ENCODE measurements at places on chromosomes 4 and X.

- DNase-seq, result peak; percentile 48
Measured at GRCh38 chrX:117973110-117973807, 143.4 kb downstream of the KLHL13 start.

GRCh38 chr4:64271601-64272081 lies 137.6 kb downstream of the TECRL start:
- no peak for DNase-seq

DNA sequence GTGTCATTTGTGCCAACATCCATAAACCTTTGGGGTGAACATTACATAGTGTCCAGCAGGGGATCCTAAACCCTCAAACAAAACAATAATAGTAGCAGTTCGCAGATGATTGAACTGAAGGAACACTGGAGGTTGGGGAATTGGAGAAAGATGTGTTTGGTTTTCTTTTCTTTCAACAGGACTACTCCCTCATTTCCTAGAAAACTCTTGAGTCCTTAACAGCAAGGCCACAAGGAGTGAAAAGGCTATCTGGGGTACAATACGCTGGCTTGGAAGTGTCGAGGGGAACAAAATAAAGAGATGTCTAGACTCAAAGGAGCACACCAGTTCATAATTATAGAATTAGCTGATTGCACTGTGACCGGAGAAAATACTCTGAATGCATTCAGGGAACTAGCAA lies 72.1 kb downstream of the IDS start:
- DNase-seq, result no peak

- peak; percentile 12 for DNase-seq
Measured at GRCh38 chr4:76896614-76897535, 1.1 kb downstream of the SOWAHB start.

- peak; percentile 33 for DNase-seq
Measured at GRCh38 chrX:30653415-30654131, at the start of gene GK. GK (plus strand) TSS chrX:30653423; CDS start chrX:30653538, 115 bp downstream.

- no peak for DNase-seq
Measured at GRCh38 chr4:36363024-36363423, 81.6 kb downstream of the DTHD1 start.

- DNase-seq, result peak; percentile 11
Measured at GRCh38 chr4:39335566-39335965, 30.6 kb downstream of the RFC1 start.

GRCh38 chr4:1398681-1399507 lies 7.3 kb downstream of the NKX1-1 start:
- no peak for DNase-seq

- DNase-seq, result peak; percentile 15
Measured at GRCh38 chr4:184476695-184477094, 2.3 kb upstream of the IRF2 start.

- DNase-seq, result no peak
Measured at GRCh38 chr4:127224556-127224955, 408.2 kb upstream of the INTU start.

DNA sequence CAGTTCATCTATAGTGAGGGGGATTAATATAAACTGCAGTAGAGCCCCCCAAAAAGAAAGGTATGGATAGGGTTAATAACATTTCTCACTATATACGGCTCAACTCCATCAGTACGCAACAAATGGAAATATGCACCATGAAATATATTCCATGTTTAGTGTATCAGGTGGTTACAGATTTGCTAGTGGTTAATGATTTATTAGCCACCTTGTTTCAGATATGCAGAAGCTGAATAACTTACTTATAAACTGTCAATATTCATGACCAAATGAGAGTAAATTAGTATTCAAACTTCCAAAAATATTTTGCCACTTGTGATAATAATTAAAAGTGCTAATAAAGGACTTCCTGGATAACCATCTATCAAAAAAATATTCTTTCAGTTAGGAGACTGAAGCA lies 14.8 kb downstream of the AMTN start:
- no peak for DNase-seq

DNA sequence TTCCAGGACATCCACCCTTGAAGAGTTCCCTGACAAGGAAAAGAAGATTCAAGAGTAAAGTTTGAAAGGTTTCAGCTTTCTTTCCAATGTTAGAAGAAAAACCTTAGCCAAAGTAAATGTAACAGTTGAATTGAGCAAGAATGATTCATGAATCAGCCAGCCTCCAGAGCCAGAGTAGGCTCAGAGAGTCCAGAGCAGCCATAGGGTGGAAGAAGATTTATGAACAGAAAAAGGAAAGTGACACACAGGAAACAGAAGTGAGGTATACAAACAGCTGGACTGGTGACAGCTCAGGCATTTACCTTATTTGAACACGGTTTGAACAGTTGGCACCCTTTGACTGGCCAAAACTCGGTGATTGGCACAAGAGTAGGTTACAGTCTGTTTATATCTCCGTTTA lies 63.2 kb downstream of the QDPR start:
- DNase-seq, result no peak

DNA sequence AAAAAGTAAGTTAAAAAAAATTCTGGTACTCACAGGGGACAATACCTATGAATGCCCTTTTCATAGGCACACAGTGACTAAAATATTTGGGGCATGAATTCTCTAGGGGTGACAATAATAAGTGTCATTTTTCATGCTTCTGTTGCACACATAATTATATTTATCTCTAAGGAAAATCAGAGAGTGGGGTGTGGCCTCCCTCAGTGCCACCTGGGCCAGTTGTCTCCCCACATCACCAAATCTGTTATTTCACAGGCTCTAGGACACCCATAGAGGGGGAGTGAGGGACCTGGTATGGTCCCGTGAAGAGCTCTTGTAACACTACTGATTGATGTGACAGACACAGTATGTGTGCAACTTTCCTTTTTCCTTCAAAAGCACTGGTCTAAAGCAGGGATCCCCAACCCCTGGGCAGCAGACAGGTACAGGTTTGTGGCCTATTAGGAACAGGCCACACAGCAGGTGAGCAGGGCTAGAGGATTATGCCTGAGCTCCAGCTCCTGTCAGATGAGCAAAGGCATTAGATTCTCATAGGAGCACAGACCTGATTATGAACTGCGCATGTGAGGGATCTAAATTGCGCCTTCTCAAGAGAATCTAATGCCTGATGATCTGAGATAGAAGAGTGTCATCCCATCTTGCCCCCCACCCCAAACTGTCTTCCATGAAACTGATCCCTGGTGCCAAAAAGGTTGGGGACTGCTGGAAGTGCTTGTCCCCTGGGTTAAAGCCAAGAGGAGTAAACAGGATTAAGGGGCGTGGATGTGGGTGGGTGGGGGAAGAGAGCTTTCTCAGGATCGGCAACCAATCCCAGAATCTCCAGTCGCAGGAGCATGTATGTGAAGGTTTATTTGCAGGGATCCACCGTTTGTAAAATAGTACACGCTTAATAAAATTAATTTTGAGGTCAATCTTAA lies 856 bp downstream of the SLC9B1 start:
- DNase-seq, result no peak
